Caki2 (cell line): ENCODE measurements at places on chromosomes 13 and 19.

GRCh38 chr13:98979012-98979660 lies 1.3 kb upstream of the DOCK9 start:
- DNase-seq, result no peak

- no peak for DNase-seq
Observed at GRCh38 chr19:14432791-14433553, at the start of gene PKN1. PKN1 (plus strand) TSS chr19:14433306; CDS start chr19:14433522, 216 bp downstream.

DNA sequence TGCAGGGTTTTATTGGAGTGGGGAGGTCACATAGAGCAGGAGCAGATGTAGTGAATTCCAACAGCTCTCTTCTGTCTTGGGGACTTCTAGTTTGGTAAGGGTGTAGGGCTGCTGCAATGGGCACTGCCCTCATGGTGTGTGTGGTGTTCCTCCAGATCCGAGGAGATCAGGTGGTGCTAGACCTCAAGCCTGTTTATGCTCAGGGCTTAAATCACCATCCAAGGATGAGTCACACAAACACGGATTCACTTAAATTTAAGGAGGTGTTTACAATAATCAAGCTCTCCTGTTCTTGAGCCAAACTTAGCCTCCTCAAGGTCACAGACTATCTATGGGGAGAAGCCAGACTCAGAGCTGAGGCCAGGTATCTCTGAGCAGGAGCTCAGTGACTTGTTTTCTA lies 23.0 kb downstream of the HS6ST3 start:
- DNase-seq, result no peak

GRCh38 chr13:87234981-87235380 lies 436.2 kb upstream of the SLITRK5 start:
- DNase-seq, result no peak

DNA sequence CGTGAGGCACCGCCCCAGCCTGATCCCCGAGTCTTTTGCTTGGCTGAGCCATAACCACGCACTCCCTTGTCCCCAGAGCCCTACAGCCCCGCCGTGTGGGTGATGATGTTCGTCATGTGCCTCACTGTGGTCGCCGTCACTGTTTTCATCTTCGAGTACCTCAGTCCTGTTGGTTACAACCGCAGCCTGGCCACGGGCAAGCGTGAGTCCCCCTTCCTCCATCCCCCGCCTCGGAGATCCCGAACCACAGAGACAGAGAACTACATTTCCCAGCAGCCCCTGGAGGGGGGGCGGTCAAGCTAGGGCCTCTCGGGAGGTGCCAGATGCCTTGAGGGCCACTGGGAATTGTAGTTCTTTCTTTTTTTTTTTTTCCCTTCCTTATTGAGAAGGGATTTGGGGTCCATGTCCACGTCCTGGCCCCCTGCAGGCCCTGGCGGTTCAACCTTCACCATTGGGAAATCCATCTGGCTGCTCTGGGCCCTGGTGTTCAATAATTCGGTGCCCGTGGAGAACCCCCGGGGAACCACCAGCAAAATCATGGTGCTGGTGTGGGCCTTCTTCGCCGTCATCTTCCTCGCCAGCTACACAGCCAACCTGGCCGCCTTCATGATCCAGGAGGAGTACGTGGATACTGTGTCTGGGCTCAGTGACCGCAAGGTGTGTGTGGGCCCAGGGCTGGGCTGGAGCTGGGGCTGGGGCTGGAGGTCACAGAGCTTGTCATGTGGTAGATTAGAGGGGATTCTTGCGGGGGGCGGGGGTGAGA lies 25.9 kb downstream of the GRIN2D start:
- peak; percentile 38 for DNase-seq

- DNase-seq, result no peak
Observed at GRCh38 chr19:23774524-23774971, 15.9 kb upstream of the ZNF681 start.

DNA sequence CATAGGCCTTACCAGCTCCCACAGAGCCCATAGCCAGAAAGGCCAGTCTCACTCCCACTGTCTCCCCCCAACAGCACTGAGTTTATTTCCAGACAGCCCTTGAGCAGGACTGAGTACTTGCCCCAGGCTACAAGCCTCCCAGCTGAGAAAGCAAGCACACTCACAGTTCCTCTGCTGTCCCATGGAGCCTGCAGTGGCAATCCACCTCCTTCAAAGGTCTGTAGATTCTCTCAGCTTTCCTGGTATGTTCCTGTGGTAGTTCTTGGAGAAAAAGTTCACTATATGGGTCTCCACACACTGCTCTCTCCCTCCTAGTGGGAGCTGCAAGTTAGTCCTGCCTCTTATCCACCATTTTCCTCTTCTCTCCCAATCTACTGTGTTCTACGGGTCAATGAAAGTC lies 728.7 kb downstream of the DIAPH3 start:
- no peak for DNase-seq

DNA sequence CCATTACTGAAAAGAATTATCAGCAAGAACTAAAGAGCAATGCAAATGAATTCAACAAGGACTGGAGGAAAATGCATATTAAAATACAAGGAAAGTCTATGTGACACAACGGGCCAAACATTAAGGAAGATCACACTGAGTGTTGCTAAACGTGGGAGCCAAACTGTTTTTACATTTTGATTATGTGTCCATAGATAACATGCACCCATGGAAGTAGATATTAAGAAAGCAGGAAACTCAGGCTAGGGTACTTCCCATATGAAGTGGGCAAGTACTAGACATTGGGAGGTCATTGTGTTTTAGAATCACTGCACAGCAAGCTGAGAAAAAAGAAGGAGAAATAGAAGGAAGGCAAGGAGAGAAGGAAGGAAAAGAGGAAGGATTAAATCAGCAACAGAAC lies 161.8 kb downstream of the KCTD12 start:
- no peak for DNase-seq

GRCh38 chr19:34832581-34833112 lies 59.6 kb upstream of the ZNF599 start:
- no peak for DNase-seq

DNA sequence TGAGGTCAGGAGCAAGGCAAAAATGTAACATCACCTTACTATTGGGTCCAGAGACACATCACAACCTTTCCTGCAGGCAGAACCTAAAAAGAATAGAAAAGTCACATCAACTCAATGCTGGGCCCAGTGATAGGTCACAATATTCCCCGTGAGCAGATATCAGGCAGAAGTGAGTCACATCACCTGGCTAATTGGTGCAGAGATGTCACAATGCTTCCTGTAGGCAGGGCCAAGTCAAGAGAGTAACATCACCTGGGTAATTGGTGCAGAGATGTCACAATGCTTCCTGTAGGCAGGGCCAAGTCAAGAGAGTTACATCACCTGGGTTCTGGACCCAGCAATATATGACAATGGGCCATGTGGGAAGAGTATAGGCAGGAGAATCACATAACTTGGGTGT lies 63.4 kb downstream of the ZNF726 start:
- no peak for DNase-seq

- no peak for DNase-seq
Observed at GRCh38 chr13:46983881-46984280, 87.0 kb upstream of the HTR2A start.

DNA sequence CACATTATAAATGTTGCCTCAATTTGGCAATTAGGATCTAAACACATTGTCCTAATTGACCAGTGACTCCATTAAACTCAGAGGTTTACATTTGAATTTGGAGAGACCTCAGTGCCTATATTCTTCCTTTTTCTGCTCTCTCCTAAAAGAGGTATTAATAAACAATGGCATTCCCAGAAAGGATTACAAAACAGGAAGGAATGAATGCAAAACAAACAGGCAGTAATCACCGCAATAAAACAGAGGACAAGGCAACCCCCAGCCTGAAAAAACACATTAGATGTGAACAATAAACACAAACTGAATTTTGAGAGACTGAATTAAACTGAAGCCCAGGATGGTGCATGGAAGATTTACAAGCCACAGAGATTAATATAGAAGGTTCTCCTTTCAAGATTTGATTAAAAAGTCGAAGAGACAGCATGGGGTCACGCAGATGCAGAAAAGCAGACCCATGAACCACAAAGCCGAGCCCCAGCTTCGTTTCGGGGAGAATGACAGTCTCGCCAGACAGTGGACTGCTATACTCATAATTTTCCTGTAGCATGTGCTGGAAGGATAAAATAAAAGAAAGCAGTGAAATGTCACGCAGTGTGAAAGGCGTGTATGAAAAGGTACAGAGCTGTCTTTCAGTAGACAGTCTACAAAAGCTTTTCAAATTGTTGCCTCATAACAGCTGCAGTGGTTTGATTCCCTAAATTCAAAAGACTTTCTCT lies 503.0 kb downstream of the LIG4 start:
- no peak for DNase-seq
